Ecto neural progenitor cell (in vitro differentiated cells): ENCODE measurements at places on chromosomes 2 and 18.
A peak's percentile ranks its signal among the peaks of the same experiment; 100 is the strongest.

GRCh38 chr18:5414546-5414945, 119.0 kb upstream of the ZBTB14 start:
- DNase-seq = peak; percentile 60

DNA sequence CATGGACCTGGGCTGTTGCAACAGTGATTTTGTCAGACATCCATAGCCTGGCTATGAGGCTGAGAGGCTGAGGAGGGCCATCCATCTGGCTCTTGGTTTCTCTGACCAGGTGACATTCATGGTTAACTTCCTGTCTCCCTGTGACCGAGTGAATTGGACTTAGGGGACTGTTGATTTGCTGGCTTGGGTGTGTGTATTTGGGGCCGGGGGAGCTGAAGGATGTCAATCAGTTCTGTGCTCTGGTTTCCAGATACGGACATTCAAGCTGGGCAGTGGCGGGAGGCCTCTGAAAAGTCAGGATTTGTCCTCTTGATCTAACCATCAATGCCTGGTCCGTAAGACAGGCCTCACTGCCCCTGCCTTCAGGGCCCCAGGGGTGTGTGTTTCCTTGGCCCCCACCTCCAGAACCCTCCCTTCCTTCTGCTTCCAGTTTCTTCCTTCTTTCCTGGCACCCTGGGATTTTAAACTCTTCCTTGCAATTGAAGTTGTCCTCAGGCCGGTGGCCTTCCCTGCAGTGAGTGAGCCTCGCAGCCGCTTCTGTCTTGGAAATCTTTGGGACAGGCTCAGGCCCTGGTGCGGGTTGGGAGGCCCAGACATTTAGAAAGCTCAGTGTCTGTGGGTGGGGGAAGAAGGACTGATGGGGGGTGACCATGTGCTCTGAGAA, 54.7 kb upstream of the HAAO start:
- DNase-seq = no peak

- DNase-seq = no peak
Observed at GRCh38 chr2:227115761-227116160, 48.2 kb downstream of the COL4A4 start.

- DNase-seq = no peak
Observed at GRCh38 chr2:42744545-42745082, 19.3 kb downstream of the OXER1 start.

DNA sequence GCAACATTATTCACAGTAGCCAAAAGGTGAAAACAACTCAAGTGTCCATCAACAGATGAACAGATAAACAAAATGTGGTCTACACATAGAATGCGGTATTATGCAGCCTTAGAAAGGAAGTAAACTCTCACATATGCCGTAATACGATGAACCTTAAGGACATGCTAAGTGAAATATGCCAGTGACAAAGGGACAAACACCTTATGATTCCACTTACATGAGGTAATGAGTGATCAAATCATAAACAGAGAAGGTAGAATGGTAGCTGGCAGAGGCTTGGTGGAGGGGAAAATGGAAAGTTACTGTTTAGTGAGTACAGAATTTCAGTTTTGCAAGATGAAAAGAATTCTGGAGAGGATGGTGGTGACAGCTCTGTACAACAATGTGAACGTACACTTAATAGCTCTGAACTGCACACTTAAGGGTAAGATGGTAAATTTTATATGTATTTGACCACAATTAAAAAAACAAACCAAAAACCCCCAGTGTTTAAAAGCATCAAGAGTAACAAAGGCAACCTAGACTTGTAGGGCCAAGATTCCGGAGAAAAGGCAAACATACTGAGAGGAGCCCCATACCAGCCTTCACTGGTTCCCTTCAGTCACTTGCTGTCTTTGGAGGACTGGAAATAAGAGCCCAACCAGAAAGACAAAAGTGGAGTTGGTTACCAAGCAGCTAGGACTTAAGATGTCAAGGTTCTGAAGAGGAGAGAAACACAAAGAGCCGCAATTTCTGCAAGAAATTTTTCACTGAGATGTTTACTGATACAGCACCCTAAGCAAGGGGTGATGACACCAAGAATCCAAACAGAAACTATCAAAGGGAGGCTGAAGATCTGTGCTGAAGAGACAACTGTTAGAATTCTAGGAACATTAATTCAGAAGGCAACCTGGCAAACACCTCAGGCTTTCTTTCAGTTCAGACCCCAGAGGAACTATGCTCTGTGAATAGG, 61.3 kb downstream of the CUL3 start:
- no peak for DNase-seq

DNA sequence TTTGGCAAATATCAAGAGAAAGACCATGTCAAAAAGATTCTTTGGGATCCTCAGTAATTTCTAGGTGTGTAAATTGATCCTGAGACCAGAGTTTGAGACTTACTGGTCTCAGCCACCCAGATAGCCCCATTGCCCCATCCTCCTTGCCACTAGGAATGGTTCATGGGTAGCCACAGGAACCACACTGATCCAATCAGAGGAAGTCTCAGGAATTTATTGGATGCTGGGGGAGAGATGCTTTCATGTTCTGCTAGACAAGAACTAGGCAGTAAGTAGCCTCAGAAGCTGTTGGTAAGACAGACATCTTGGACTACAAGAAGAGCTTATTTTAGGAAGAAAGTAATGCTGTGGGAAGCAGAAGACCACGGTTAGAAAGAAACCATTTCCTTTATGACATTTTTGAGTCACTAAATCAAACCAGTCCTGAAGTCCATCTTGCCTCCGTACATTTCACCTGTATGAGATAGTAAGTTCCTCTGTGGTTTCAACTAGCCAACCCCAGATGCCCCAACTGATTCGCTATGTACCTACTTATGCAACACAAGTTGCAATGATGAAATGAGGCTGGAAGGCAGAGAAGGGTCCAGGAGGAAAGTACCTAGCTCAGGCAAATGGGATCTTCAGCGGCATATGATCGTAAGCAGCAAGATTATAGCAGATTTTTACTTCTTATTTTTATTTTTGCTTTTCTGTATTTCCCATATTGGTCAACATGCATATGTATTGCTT, 3.6 kb upstream of the ST3GAL5 start:
- no peak for DNase-seq

GRCh38 chr18:43422518-43422917, 145.2 kb upstream of the SYT4 start:
- no peak for DNase-seq

GRCh38 chr2:109081374-109081773, 47.6 kb upstream of the SH3RF3 start:
- DNase-seq = no peak

DNA sequence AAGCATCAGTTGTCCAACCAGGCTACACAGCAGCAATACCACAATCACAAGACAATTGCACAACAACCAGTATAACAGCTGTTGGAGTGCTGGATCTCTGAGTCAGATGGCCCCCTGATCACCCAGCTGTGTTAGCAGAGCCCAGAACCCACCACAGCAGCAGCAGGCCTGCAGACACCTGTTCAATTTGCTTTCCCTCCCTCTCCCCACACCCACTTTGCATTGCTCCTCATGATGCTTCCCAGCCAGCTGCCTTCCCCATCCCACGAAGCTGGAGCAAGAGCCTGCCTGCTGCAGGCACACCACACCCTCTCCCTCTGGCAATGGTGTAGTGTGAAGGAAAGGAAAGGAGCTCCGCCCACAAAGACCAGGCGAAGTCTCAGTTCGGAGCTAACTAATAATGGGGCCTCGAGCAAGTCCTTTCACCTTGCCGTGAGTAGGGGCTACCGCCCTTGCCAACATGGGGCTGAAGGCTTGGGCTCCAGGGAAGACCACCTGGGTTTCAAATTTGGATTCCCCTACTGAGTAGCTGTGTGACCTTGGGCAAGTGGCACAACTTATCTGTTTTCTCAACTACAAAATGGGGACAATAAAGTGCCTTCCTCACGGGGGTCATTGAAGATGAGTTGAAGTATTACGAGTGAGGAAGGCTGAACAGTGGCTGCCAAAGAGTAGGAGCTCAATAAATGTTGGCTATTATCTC, 19.4 kb upstream of the ZBTB7C start:
- no peak for DNase-seq

- no peak for DNase-seq
Observed at GRCh38 chr2:171430516-171431410, 3.0 kb downstream of the METTL8 start.

DNA sequence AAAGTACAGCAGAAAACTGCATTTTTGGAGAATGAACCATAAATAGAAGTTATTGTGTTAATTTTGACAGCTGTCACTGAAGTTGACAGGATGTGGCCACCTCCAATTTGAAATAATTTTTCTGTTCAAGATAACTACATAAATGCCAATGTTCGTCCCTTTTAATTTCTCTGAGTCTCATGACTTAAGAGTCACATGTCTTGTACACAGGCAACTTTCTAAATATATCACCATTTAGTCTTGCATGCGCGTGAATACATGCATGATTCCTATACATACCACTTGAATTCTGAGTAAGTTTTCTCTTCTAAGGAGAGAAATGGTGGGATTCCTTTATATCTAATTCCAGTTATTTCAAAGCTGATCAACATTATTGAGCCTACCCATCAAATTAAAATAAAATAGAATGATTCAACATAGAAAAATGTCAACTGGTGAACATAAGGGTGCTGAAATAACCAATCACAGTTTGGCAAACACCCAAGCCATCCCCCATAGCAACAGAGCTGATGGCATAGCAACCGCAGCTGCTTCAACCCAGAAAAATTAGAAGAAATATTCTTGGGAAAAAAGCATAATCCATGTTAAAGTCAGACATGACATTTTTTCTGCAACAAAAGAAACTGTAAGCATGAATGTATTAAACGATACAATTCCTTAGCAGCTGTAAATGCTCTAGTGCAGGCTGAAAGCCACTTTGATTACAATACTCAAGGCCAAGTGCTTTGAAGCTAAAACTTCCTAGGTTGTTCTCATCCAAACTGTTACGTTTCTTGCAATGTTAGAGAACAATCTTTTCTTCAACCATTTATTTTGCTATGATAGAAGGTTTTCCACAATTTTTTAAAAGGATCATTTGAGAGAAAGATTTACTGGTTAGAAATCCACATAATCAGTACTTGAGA, 282.7 kb downstream of the DLGAP1 start:
- DNase-seq = no peak

DNA sequence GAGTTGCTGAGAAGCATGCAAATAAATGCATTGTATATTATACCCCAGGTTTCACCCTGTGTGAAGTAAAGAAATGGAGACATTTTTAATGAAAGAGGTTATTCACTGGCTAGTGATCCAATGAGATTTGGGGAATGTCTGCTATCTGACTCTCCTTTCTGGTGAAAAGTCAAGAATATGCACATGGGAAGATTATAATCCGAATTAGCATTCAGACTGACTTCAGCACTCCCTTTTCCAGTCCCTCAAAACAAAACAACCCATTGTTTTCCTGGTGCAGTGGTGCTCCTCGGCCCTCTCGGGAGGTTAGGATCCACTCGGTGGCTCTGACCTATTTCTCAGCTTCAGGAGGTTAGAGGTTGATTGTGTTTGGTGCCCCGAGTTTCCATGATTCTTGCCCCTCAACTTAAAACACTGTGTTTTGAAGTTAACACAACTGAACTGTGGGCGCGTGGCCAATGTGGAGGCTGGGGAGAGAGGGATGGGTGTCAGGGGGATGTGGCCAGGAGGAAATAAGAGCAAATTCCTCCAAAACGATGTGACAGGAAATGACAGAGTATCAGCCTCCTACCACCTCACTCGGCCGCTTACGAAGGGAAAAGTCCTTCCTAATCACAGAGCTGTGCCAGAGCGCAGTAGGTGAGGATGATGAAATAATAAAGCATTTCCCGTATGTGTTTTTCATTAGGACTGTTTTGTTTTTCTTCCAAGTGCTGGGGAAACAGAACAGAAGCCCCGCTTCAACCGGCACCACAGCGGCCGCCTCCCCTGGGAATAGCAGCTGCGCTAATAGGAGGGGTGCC, 440.1 kb downstream of the MTX2 start:
- DNase-seq = no peak

GRCh38 chr2:175418224-175418835, 236.8 kb upstream of the ATP5MC3 start:
- DNase-seq = no peak

DNA sequence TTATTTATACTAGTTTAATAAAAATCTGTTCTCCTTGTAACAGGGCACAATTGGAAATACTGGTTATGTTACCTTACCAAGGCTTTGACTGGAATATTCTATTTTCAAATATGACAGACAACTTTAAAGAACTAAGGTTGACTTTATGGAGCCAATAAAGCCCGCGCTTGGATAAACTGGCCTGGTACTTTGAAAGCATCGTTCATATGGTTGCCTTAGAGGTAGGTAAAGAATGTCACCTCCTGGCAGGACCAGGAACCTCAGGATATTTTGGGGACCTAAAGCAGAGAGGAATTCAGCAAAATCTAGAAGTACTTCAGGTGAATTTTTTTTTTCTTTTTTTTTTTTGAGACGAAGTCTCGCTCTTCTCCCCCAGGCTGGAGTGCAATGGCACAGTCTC, 71.2 kb upstream of the CREB1 start:
- DNase-seq = no peak

GRCh38 chr2:7043690-7044089, 126.5 kb downstream of the RNF144A start:
- no peak for DNase-seq

DNA sequence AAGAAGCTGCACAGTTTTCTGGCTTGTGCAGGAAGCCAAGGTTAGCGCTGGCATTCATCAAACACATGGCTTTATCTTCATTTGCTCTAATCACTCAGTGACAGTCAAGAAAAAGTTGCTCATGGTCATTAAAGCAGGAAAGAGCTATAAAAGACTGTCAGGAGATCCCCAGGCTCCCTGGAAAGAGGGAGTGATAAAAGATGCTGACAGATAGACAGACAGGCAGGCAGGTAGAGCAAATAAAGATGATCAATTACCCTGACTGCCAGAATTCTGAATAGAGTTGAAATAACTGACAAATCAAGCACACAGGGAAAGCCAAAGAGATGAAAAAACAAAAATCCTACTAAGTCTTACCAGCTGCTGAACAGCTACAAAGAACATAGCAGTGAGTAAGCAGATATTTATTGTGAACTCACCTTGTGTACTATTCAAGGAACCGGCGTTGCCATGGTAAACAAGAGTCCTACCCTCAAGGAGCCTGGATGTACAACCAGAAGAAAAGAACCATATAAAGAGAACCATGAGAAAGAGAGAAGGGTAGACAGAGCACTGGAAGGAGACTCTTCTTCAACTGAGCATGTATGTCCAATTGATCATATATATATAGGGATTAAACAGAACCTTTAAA, 68.0 kb downstream of the RNF152 start:
- DNase-seq = no peak

GRCh38 chr2:219104107-219105035, 43.6 kb upstream of the IHH start:
- no peak for DNase-seq

- DNase-seq = no peak
Observed at GRCh38 chr2:98470851-98471255, 26.2 kb downstream of the INPP4A start.

DNA sequence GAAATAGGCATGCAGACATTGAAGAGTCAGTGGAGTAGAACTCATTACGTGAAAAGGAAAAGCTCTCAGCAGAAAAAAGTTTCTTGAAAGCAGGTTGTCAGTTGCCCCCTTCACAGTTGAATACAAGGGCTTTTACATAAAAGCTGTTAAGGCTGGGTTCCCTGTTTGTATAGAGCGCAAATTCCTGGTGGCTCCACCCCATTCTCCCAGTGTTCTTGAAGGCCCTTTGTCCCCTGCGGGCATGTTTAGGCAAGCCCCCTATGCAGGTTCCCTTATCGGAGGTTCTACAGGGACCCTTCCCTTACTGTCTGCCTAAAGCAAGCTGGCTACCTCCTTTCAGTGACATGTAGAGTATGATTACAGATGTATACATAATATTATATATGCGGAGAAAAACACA, 497.2 kb upstream of the SYT4 start:
- no peak for DNase-seq
